Osteocyte (in vitro differentiated cells): ENCODE measurements at places on chromosomes 2 and 18. TPM values are rescaled to one million over a fixed set of nuclear protein-coding genes. Genes with fewer than 3 reads are reported as not detected.

The SP140 gene
- 0.65 and 1.0 TPM in 2 replicates for total RNA-seq

The VWA3B gene
- not detected in 2 replicates for total RNA-seq

The RESP18 gene
- total RNA-seq, result not detected in 2 replicates

The IGFBP5 gene
- total RNA-seq, result 1,145 and 1,383 TPM in 2 replicates

- DNase-seq, result peak; percentile 63
Observed at GRCh38 chr2:233952335-233952734, 35.2 kb downstream of the TRPM8 start.

- no peak for DNase-seq
Observed at GRCh38 chr18:13892098-13892497, 23.2 kb downstream of the MC2R start.

- no peak for DNase-seq
Observed at GRCh38 chr2:203840655-203841205, 26.8 kb upstream of the CTLA4 start.

DNA sequence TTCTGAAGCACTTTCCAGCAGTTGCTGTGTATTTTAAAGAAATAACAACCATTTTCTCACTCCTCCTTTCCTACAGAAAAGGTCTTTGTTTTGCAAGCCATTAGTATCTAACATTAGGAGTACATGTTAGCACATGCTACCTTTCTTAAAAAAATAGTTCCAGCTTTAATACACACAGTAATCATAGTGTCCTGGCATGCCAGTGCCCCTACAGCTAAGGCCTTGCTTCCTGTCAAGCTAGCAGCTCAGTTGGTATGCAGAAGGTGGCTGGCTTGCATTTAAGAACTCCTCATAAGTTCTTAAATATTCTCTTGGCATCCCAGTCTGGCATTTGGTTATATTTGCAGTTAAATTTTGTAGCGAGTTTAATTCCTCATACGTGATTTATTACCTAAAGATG is 141.3 kb upstream of the IL1R2 start:
- no peak for DNase-seq
